ENCODE measurements at places on chromosomes 6 and 20.

- DNase-seq, result no peak
Measured at GRCh38 chr6:77038807-77039206, 424.5 kb downstream of the HTR1B start.

- no peak for DNase-seq
Measured at GRCh38 chr20:10209091-10209490, 9.5 kb upstream of the SNAP25 start.

- DNase-seq, result no peak
Measured at GRCh38 chr20:35629427-35630145, 14.0 kb downstream of the SPAG4 start.

DNA sequence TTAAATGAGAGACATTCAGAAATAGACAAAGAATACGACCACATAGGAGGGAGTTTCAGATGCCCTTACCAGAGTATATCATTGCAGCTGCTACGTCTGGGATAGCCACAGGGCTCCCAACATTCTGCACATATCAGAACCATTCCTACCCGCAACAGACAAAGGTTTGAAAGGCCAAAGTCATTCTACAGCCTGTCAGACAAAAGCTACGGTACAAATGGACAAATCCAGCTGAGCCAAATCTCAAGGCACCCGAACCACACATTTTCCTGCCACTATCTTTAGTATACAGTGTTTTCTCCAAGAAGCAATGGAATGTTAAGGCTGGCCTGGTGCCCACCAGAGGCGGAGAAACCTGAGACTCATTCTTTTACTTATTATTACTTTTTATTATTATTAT, 30.5 kb upstream of the LYRM2 start:
- no peak for DNase-seq

DNA sequence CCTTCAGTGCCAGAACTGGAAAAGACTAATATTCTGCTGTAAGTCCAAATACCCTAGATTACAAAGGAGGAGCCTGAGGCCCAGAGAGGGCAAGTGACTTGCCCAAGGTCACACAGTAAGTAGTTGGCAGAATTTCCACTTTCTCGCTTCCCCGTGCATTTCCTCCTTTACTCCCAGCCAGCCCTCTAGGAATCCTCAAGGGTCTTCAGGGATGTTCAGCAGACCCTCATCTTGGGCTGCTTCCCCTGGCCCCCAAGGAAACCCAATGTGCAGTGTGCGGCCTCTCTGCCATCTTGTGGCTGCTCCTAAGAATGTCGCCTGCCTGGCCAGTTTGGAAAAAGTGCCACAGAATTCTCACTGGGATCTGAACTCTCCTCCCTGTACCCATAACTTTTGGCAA, 217.7 kb upstream of the LRFN2 start:
- no peak for DNase-seq

DNA sequence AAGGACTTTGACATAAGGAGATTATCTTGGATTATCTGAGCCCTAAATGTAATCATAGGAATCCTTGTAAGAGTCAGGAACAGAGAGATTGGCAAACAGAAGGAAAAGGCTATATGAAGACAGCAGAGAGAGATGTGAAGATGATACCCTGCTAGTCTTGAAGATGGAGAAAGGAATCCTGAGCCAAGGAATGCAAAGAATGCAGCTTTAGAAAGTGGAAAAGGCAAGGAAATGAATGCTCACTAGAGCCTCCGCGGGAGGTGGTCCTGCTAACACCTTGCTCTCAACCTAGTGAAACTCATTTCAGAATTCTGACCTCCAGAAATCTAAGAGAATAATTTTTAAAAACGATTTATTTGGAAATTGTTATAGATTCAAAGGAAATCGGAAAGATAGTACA, 117.1 kb downstream of the TBXT start:
- no peak for DNase-seq

Data from activated CD8-positive, alpha-beta T cell treated with anti-CD3 and anti-CD28 coated beads, Interleukin-2, amount 10 ng/mL, durations not matched to agents 7 days and 5 days (primary cell).